Activated T-helper 1 cell treated with anti-CD3 and anti-CD28 coated beads, Interleukin-2, amount 50 U/mL, for 16 hours (primary cell): ENCODE measurements at places on chromosomes 16 and 17.

GRCh38 chr16:17348042-17348783 lies 122.5 kb downstream of the XYLT1 start:
- no peak for DNase-seq

- DNase-seq = no peak
These were observed 4.9 kb downstream of the RUNDC1 start for GRCh38 chr17:42985225-42985624.

- no peak for DNase-seq
These were observed 2.9 kb upstream of the HIC1 start for GRCh38 chr17:2051933-2052559.

GRCh38 chr16:87978127-87978526 lies 26.9 kb downstream of the BANP start:
- no peak for DNase-seq

- no peak for DNase-seq
These were observed 103.9 kb downstream of the METRNL start for GRCh38 chr17:83183145-83183948.

GRCh38 chr16:70604407-70605282 lies 41.7 kb upstream of the IL34 start:
- DNase-seq = no peak

DNA sequence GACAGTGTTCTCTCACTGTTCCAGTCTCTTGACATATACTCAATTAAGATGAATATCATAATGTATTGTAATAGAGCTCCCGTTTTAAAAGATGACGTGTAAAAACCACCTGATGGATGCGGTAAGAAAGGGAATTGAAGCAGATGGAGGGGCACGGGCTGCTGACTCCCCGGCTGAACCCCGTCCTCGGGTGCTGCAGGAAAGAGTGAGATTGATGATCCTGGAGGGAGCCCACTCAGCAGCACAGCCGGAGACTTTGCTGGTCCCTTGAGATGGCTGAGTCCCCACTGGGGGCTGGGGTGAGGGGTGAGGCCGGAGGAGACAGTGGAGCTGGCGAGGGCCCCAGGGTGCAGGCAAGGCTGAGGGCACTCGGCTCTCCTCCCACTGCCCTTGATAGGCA lies 217.4 kb downstream of the RPTOR start:
- DNase-seq = no peak

DNA sequence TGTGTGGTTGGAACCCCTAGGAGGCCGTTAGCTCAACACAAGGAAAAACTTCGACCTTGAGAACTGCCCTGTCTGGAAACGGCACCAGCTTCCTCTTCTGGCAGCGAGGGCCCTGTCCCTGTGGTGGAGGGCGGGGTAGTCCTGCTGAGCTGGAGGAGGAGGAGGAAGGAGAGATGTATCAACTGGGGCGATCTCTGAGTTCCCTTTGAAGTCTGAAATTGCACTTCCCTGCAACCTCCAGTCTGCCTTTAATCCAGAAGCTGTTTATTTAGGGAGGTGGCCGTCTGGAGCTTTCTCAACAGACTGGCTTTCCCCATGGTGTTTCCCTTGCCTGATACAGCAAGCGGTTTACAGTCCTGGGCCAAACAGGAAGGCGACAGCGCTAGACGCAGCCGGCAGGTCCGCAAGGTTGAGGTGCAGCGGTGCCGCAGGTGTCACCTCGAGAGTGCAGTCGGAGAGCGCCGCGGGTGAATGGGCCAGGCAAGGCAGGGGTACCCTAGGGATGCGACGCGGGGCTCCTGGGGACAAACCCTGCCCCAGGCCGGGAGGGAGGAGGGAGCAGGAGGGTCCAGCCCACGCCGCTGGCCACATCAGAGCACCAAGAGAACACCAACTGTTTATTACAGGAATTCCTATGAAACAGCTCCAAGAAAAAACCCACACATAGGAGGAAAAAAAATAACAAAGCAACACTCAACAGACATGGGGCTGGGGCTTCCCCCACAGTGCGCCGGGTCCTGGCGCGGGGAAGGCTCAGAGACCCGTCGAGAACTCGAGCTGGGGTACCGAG lies 11.4 kb upstream of the MRPS23 start:
- peak; percentile 22 for DNase-seq

DNA sequence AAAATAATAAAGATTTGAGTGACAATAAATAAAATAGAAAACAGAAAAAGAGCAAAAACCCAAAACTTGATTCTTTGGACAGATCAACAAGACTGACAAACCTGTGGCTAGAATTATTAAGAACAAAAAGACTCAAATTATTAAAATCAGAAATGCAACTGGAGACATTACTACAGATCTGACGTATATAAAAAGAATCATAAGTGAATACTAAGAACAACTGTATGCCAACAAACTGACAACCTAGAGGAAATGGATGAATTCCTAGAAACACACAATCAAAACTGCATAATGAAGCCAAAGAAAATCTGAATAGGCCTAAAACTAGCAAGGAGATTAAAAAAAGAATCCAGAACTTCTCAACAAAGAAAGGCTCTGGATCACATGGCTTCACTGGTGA lies 47.4 kb downstream of the NETO2 start:
- no peak for DNase-seq

DNA sequence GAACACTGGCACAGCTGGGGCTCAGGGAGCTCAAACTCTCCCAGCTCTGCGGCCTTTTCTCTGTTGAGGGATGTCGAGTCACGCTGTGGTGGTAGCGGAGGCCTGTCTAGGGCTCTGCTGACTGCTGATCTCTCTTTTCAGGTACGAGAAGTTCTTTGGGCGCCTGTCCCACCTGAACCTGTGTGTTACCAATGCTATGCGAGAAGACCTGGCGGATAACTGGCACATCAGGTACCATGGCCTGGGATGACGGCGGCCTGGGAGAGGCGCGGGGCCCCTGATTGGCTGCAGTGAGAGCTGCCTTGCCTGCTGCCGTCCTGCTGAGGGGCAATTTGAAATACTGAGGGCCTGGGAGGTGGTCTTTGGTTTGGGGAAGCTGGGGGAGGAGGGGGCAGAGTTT lies 5.7 kb downstream of the ALG1 start:
- no peak for DNase-seq

DNA sequence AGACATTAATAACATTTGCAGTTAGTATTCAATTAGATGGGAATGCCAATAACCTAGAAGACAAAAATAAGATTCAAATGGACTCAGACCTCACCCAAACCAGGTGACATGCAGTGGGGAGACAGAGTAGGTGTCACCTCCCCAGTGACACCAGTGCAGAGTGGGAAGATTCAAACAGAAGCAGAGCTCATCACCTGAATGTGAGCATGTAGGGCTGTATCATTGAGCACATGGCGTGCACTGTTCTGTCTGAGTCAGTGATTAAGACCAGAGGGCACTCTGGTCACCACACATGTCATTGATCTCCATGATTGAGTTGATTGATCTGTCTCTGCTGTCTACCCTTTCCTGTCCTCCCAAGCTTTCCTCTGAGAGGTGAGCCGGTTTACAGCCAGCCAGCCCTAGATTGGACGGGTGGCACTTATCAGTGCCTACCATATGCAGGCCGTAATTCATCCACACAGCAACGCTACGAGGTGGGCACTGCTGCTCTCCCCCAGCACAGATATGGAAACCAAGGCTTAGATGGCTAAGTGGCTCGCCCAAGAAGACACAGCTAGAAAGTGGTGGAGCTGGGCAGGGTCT lies 34.0 kb downstream of the RHBDL3 start:
- DNase-seq = no peak

DNA sequence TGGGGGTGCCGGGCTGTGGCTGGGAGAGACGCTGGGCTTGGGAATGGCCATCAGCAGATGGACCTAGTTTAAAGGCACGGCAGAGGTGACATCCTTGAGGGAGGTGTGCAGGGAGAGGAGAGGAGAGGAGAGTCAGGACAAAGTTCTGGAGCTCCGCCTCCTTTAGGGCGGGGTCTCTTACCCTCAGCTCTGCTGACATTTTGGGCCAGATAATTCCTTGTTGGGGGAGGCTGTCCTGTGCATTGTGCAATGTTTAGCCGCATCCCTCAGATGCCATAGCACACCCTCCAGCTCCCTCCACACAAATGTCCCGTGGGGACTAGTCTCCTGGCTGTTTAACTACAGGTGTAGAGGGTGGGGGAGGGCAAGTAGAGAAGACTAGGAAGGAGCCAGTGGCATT lies 48.3 kb downstream of the ARHGAP23 start:
- no peak for DNase-seq

GRCh38 chr16:3782566-3782965 lies 65.2 kb upstream of the TRAP1 start:
- no peak for DNase-seq

- DNase-seq = no peak
These were observed 23.0 kb downstream of the BMERB1 start for GRCh38 chr16:15457400-15457799.

- no peak for DNase-seq
These were observed 24.2 kb downstream of the ORC6 start for GRCh38 chr16:46713634-46714033.
